NCI-H345 (cell line): ENCODE measurements at places on chromosomes 7 and 10.

GRCh38 chr7:64312826-64313225, 935 bp upstream of the ZNF736 start:
- DNase-seq, result no peak

GRCh38 chr7:29848941-29849340, 42.6 kb downstream of the WIPF3 start:
- no peak for DNase-seq

DNA sequence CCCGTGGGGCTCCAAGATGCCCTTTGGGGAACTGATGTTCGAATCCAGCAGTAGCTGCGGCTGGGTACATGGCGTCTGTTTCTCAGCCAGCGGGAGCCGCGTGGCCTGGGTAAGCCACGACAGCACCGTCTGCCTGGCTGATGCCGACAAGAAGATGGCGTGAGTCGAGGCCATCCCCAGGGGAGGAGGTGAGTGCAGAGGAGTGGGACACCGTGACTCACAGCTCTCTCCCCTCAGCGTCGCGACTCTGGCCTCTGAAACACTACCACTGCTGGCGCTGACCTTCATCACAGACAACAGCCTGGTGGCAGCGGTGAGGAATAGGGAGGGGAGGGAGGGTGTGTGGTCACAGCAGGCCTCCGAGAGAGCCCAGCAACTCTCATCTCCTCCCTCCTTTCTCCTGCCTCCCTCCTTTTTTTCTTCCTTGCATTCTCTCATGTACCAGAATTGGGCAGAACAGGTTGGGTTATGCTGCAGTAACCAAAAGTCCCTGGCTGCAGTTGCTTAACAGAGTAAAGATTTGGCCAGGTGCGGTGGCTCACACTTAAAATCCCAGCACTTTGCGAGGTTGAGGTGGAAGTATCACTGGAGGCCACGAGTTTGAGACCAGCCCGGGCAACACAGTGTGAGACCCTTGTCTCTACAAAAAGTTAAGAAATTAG, 16.5 kb downstream of the ARPC1B start:
- no peak for DNase-seq

GRCh38 chr10:112955582-112956421, 5.8 kb downstream of the TCF7L2 start:
- DNase-seq, result no peak

GRCh38 chr10:42482411-42482810, 156.0 kb downstream of the ZNF33B start:
- no peak for DNase-seq

DNA sequence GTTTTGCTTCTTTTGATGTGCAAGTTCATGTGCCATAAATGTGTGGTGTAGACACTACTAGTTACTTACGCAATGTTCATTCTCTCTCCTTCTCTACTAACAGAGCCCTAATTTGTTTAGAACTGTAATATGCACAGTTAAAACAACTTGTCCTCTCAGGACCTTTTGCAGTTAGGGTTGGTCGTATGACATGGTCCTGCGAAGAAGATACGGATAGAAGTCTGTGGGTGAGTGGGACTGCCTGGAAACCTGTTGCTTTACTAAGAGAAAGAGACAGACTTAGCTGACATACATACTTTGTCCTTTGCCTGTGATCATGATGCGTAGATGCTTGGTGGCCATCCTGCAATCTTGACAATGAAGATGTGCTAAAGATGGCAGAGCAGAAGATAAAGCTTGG, 51.1 kb downstream of the PRPF18 start:
- no peak for DNase-seq

DNA sequence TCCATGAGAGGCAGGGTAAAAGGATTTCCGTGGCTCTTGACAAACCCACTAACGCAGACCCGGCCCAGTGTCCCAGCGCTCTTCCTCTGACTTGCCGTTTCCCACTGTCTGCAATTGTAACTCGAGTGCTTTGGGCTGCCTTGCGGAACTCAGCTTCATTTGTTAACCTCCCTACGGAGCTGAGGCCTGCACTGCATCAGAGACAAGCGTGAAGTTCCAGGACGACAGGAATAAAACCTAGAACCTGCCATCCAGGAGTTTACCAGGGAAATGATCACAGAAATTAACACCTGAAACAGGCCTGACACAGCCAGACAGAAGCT, 76.2 kb downstream of the SFMBT2 start:
- no peak for DNase-seq

DNA sequence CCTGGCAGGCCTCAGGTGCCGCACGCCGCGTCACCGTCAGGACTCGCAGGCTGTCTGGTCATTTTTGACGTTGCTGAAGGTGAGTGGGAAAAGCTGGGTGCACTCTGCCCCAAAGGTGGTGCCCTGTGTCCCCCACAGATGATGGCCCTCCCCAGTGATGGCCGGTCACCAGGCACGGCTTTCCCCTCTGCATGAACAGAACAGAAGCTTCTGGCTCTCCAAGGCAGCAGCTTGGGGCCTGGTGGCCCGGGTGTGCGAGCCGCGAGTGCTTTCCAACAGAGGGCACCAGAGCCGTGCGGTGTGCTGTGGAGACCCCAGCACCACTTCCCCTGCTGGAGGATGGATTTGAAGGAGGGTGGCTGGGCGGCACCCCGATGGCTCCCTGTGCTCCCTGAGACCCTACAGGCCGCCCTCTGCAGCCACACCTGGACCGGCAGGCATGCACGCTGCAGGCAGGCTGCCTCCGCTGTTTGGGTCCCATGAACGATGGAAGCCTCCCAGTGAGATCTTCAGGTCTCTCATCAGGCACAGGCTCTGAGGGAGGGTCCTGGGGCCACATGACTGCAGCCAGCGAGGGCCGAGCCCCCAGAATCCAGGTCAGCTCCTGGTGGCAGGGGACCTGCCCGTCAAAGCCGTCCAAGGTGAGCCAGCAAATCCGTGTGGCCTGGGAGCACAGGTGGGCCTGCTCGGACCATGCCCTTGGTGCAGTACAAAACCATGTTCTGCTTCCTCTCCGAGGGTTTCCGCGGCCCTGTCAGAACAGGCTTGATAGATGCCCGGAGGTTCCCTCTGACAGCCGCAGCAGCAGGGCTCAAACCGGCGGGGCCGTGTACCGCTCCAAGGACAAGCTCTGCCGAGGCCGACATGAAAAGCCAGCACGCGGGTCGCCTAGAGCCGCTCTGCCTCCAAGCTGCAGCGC, 195.4 kb downstream of the EBF3 start:
- no peak for DNase-seq

GRCh38 chr7:32869716-32870115, 21.8 kb downstream of the KBTBD2 start:
- no peak for DNase-seq

GRCh38 chr10:79241629-79241989, 105.7 kb upstream of the PPIF start:
- DNase-seq, result no peak

- no peak for DNase-seq
These were observed 30.2 kb upstream of the PTPN12 start for GRCh38 chr7:77506899-77507298.

- DNase-seq, result no peak
These were observed 29.2 kb downstream of the PRKAG2 start for GRCh38 chr7:151847681-151848081.

- peak; percentile 75 for DNase-seq
These were observed at the start of gene C10orf53 for GRCh38 chr10:49679480-49679893. Gene C10orf53 (plus strand): TSS chr10:49679651. CDS start chr10:49679698, 47 bp downstream.

- no peak for DNase-seq
These were observed 42.4 kb upstream of the HGF start for GRCh38 chr7:81811956-81812865.

GRCh38 chr7:51158742-51159445, 157.7 kb downstream of the COBL start:
- no peak for DNase-seq

DNA sequence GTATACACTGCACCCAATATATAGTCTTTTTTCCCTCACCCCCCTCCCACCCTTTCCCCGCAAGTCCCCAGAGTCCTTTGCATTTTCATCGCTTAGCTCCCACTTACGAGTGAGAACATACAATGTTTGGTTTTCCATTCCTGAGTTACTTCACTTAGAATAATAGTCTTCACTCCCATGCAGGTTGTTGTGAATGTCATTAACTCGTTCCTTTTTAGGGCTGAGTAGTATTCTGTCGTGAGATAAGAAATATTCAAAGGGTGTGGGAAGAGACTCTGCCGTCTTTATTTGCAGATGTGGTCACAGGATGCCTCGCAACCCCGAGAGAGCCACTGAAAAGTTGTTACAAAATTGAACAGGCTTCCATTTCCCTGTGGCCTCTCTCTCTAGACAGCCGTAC, 137.9 kb upstream of the SH2B2 start:
- DNase-seq, result no peak

GRCh38 chr10:108465871-108466641, 1301.5 kb upstream of the SORCS1 start:
- no peak for DNase-seq

DNA sequence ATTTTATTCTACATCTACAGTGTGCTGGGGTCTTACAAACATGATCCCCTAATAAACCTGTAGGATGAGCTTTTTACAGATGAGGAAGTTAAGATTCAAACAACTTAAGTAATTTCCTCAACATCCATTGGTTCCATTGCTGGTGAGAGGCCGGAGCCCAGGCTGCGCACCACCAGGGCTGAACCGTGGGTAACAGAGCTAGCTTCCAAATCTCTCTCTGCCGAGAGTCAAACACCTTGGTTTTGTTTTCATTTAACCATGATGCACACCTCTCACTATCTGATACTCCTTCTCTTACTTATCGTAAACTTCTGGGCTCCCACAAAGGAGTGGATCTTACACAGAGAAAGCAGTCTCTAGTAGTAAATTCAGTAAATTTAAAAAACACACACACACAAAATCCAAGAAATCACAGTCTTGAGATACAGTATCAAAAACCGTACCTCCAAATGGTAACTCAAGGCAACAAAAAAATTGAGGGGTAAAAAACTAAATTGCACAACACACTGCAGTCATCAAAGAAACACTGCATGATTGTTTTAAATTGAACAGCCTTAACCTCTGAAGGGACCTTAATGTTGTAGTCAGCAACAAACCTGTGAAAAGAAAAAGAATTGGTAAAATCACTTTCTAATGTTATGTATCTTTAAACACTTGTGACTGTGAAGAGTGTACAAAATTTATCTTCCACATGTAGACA, 20.5 kb downstream of the SGMS1 start:
- no peak for DNase-seq

- DNase-seq, result no peak
These were observed 6.3 kb downstream of the LIPJ start for GRCh38 chr10:88592906-88593305.

DNA sequence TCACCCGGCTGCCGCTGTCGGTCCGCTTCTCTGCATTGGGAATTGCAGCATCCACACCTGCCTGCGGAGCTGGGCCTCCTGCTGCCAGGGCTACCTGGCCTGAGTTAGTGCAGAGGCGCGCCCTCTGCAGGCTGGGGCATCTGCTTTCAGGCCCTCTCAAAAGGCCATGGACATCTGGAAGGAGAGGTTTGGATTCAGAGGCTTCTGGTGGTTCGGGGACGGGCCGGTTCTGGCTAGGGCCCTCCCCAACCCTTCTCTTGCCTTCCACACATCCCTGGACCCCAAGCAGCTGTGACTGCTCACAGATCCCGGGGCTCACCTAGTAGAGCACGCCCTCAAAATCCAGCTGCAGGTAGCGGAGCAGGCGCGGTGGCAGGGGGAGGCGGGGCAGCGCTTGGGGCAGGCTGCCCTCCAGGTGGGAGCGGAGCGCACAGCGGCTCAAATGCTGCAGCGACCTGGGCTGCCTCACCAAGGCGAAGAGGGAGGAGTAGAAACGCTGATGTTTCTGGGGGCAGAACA, 8.4 kb upstream of the GBX1 start:
- DNase-seq, result no peak

DNA sequence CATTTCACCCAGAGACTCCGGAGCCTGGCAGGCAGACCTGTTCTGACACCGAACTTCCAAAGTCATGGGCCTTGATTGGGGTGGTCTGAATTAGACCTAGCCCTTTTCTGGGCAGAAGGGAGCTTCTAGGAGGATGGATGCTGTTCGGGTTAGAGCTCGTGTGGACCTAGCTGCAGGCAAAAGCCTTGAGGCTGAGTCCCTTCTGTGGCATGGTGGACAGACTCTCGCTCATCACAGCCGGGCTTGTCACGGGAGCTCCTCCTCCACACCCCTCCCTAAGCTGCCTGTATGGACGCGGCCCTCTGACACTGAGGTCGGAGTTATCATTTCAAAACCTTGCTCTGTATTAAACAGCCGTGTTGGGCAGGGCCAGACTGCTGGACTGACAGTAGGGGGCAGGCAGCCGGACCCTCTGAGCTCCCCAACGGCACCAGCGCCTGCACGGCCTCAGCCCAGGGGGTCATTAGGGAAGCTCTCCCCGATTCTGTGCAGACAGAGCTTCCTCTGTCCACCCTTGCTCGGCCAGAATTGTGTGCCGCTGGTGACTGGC, 2.2 kb downstream of the IRF5 start:
- no peak for DNase-seq

GRCh38 chr7:1320616-1321240, 88.1 kb downstream of the UNCX start:
- DNase-seq, result no peak

GRCh38 chr7:69256634-69257081, 341.6 kb upstream of the AUTS2 start:
- no peak for DNase-seq

GRCh38 chr7:28062197-28062991, 118.2 kb downstream of the JAZF1 start:
- peak; percentile 40 for DNase-seq

DNA sequence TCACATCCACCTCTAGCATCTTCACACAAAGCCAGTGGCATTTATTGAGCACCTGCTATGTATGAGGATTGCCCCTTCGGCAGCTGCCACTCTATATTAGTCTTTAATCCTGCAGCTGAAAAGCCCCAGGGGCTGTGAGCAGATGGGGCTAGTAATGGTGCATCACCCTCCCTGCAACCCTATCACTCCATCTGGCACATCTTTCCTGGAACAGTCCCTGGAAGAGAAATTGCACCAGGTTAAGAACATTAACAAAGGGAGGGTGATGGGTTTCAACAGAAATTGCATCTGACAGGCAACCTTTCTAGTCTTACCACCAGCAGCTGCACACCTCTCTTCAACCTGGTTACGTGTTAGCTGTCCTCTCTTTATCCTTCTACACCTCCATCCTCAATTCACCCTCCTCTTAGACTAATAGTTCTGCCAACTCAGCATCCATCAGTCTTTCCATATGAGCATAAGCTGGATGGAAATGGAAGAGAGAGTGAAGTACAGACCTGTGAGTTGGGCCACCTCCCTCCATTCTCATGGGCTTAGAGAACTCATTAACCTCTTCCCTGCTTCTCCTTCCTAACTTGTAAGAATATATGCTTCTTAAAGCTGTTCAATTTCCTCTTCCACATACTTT, 168.6 kb upstream of the NEBL start:
- no peak for DNase-seq

GRCh38 chr10:120931423-120931822, 80.3 kb downstream of the WDR11 start:
- no peak for DNase-seq
